Brain microvascular endothelial cell (primary cell): ENCODE measurements at places on chromosomes 2 and 18.

DNA sequence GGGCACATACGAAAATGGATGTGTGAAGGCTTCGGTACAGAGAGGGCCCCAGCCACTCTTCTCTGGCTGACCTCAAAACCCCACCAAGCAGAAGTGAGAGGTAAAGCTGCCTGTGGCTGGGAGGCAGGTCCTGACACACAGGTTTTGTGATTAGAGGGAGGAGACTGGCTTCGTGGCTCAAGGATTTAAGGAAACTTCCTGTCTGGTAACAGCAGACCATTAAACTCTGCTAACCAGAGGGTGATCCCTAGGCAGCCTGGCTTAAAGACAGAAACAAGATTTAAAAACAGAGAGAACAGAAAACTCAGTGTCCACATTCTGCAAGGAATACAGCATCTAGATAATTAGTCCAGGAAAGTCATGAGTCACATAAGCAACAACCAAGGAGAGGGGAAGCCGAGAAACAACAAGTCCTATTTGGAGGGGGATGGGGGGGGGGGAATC, 101.9 kb downstream of the NFATC1 start:
- DNase-seq = no peak

DNA sequence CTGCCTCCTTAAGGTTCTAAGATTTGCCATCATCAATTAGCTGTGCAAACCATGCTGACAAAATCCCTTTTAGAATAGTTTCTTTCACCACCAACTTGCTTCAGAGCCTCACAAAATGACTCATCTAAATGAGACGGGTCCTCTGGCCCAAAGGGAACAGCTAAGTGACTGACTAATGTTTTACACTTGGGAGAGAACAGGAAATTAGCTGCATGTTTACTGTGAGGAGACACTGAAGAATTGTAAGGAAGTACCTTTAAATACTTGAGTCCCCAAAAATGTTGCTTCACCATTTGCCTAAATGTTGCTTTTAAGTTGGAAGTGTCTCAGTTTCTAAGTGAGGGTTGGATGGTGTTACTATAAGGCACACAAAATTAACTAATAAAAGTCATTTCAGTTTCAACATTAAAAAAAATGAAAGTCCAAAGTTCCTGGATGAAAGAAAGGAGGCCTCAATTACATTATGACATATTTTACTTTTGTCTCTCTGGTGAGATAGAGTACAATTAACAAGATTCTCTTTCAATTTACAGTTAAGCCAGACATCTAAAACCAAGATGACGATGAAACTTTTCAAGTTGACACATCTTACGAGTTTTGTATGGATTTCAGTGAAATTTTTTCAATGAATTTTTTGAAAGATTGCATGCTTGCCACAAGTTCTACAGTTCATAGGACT, 229.1 kb upstream of the FN1 start:
- DNase-seq = peak; percentile 81

DNA sequence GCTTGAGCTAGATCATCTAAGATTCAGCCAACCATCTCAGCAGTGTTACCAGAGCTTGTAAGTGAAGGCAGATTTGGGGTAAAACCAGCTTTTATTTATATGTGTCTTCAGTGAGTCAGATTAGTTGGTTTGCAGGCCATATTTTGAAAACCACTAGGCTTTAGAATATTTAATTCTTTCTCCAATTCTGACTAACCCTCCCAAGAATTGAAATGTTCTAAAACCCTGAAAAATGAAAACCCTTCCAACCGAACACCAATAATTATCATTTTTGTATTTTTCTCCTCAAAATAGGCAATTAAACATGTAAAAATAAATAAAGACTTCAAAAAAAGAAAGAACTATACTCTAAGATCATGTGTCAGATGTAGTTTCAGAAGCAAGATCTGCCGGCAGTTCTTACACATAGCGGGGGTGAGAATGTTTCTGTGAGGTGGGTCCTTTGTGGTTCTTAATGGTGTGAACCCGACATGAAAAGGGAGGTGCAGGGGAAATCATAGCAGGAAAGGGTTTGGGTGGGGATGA, 14.2 kb downstream of the PLEK start:
- DNase-seq = no peak

- no peak for DNase-seq
Observed at GRCh38 chr2:175439416-175439815, 257.9 kb upstream of the ATP5MC3 start.

GRCh38 chr18:8952174-8952573, 150.3 kb upstream of the NDUFV2 start:
- DNase-seq = no peak

- DNase-seq = no peak
Observed at GRCh38 chr2:71570511-71570910, 117.2 kb downstream of the DYSF start.

DNA sequence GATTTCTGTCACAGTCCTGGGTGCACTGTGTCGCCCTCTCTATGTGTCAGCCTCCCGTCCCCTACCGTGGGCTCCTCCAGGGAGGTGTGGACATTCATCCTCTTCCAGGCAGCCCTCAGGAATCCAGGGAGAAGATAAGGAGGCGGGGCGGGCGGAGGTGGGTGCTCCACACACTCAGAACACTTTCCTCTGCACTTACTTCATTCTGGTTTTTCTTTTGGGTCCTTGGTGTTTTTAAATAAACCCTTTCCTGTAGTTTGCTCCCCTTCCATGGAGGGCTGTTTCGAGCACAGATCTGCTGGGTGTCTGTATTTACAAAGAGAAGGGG, 183.9 kb downstream of the FAM210A start:
- no peak for DNase-seq

DNA sequence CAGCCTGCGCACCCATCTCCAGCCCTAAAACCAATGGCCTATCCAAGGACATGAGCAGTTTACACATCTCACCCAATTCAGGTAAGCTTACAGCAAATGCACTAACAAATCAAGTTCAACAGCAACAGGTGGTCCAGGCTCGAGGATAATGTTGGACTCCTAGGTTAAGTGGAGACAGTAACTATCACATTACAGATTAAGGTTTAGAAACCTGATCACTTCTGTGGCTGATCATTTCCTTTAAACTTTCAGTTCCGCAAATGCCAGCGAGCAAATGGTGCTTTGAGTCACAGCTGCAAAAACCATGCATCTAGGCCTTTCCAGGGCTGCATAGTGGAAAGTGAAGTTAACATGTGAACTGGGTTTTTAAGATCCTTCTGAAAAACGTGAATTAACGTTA, 259.4 kb downstream of the GBX2 start:
- no peak for DNase-seq

- DNase-seq = no peak
Observed at GRCh38 chr2:156695020-156695419, 258.8 kb downstream of the GPD2 start.

GRCh38 chr2:56871644-56872043, 687.9 kb downstream of the CCDC85A start:
- no peak for DNase-seq
